Stimulated activated CD8-positive, alpha-beta memory T cell treated with anti-CD3 and anti-CD28 coated beads, Interleukin-15, amount 100 ng/mL, for 4 hours (primary cell): ENCODE measurements at places on chromosomes 6 and 20.

DNA sequence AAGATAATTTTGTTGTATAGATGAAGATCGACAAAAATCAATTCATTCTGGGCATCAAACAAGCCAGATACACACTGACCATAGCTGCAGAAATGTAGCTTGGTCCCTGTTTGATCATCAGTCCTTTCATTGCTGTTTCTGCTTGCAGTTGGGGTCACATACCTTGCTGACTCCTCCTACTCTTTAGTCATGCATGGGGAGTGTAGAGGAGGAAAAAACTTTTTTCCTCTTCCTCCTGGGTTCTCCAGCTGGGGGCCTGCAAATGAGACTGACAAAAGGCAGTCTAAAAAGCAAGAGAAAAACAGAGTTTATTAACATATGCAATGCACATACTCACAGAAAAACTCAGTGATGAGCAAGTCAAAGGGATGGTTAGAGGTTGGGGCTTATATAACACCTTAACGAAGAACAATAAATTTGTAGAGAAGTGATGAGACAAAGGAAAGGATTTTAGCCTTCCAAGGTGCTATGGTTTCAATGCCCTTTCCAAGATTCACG is 105.8 kb downstream of the QRSL1 start:
- no peak for DNase-seq

DNA sequence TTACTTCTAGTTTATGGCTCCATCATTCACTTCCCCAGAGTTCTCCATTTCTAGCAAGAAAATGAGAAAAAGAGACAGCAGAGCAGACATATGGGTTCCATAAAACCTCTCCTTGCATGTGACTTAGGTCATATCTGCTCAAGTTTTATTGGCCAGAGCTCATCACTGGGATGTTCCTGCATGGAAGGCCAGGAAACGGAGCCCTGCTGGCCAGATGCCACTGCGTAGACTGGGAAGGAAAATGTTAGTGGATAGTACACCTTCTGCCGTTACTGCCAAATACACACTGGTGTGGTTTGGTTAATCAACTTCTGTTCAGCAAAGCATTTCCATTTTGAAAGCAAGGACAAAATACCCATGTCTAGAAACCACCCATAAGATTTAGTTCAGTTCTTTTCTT is 220.6 kb upstream of the TSHZ2 start:
- no peak for DNase-seq

DNA sequence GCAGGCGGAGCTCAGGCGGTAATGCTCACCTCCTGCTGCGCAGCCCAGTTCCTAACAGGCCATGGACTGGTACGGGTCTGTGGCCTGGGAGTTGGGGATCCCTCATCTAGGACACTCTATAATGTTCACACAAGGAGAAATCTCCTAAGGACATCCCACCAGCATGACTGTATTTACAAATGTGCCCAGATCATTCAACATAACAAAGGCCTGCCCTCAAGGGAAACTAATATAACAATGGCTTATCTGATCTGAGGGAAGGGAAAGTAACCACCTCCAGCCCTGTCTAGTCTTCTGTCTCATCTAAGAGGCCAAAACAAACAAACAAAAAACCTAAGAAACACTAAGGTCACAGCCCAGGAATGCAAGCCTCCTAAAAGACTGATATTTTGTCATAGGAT is 232.8 kb downstream of the RNGTT start:
- no peak for DNase-seq

GRCh38 chr6:168838037-168838399 is 397.0 kb downstream of the SMOC2 start:
- no peak for DNase-seq

DNA sequence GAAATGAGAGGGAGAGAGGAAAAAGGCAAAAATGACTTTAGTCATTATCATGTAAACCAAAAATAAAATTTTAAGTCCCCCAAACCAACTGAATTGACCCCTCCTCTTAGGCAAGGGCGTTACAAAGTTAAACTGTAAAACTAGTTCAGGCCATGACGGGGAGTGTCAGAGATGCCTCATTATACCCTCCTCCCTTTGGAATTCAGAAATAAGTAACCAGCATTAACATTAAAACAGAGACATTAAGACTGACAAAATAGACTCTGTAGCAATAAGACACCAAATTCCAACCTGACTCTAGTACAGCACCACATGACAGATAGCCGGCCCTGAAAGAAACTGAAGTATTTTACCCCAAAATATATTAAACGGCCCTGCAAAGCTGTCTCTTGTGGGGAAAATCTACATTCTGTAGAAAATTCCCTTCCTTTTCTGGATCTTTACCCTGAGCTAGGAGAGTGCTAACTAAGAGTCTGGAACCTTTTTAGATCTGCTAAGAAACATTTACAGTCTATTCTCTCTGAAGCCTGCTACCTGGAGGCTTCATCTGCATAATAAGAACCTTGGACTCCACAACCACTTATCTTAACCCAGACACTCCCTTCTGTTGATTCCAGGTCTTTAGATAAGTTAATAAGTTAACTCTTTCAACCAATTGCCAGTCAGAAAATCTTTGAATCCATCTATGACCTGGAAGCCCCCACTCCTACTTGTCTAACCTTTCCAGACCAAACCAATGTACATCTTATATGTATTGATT is 150.7 kb downstream of the PKHD1 start:
- no peak for DNase-seq
